ENCODE measurements at places on chromosomes 4 and X. TPM values are rescaled to one million over a fixed set of nuclear protein-coding genes. Genes with fewer than 3 reads are reported as not detected.

- no peak for DNase-seq
Measured at GRCh38 chrX:53939127-53939526, 105.1 kb downstream of the PHF8 start.

- DNase-seq, result no peak
Measured at GRCh38 chr4:179040259-179040658, 1598.0 kb upstream of the AGA start.

TMPRSS11B gene
- not detected for total RNA-seq

DNA sequence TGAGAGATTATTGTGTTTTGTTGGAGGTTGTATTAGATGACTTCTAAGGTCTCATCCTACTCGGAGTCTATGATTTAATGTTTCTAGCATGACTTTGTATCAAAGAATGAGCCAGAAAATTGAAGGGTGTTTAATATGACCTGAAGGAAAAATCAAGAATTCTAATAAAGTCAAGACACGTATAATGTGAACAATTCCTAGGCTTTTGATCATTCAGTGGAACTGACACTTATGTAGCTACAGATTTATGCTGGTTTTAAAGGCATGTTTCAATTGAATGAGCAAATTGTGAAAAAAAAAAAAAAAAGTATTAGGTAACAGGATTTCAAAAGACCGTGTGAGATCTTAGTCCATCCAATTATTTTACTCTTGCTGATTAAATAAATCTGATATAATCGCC lies 64.9 kb downstream of the GRID2 start:
- no peak for DNase-seq

DNA sequence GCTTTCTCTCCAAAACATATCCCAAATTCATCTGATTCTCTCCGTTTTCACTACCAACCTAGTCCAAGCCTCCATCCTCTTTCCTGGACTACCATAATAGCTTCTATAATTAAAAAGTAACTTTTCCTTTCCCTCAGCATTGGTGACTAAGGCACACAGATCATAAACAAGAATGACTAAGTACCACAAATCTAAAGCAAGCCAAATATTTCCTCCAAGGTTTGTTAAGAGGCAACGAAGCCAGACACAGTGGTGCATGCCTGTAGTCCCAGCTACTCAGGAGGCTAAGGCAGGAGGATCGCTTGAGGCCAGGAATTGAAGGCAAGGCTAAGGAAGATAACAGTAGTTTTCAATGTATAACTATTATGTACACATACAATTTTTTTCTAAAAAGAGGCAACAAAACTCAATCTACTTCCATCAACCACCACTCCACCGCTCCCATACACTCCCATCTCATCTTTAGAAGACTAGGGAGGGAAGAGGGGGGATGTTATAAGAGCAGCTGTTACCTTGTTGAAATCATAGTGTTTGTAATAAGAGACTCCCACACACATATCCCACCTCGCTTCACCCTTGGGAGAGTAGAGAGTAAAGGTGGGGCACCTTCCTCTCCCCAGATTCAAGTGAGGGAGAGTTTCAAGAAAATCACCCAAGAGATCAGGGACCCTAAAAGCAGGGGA lies 4.2 kb upstream of the JCHAIN start:
- no peak for DNase-seq

DNA sequence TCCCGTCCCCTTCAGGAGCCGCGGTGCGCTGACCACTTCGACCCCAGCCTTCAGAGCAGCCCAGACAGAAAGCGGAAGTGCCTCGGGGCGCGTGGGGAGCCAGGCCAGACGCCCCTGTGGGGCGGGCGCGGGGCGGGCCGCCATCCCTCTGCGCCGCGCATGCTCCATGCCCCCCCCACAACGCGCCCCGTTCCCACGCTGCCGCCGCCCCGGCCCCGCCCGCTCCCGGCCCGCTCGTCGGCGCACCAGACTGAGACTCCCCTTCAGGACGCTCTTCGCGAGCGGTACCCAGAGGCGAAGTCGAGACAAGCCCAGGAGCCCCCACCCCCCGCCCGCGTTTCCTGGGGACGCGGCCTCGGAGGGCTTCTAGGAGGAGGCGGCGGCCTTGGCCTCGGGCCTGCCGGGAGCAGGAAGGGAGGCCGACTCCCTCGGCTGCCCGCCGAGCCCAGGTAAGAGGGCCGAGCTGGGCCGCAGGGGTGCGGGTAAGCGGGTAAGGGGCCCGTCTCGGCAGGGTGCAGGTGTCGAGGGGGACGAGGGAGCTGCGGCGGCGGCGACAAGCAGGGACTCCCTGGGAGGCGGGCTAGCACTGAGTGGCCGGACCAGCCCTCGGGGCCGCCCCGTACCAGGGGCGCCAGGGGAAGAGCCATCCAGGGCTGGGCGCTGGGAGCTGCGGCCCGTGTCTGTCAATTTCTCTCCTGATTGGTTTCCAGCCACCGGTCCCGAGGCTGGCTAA lies at the start of gene ZFP92:
ZFP92 (plus strand) TSS at position 218 of the 733 bp plus-strand sequence. CDS start 6,851 bp downstream, outside the sequence.
- DNase-seq, result peak; percentile 38

- DNase-seq, result no peak
Measured at GRCh38 chr4:163562496-163562895, 68.0 kb downstream of the TMA16 start.

ARX gene
- total RNA-seq, result not detected

- DNase-seq, result no peak
Measured at GRCh38 chr4:87068583-87069021, 133.8 kb downstream of the AFF1 start.

DNA sequence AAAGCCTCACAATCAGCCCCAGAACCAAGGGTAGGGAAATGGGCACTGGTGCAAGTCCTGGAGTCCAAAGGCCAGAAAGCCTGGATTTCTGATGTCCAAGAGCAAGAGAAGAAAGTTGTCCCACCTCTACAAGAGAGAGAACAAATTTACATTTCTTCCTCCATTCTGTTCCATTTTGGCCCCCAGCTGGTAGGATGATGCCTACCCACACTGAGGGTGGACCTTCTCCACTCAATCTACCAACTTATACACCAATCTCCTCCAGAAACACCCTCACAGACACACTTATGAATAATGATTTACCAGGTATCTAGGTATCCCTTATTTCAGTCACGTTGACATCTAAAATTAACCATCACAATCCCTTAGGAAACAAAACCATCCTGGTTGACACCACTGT lies 367.8 kb upstream of the GRIA3 start:
- no peak for DNase-seq

DNA sequence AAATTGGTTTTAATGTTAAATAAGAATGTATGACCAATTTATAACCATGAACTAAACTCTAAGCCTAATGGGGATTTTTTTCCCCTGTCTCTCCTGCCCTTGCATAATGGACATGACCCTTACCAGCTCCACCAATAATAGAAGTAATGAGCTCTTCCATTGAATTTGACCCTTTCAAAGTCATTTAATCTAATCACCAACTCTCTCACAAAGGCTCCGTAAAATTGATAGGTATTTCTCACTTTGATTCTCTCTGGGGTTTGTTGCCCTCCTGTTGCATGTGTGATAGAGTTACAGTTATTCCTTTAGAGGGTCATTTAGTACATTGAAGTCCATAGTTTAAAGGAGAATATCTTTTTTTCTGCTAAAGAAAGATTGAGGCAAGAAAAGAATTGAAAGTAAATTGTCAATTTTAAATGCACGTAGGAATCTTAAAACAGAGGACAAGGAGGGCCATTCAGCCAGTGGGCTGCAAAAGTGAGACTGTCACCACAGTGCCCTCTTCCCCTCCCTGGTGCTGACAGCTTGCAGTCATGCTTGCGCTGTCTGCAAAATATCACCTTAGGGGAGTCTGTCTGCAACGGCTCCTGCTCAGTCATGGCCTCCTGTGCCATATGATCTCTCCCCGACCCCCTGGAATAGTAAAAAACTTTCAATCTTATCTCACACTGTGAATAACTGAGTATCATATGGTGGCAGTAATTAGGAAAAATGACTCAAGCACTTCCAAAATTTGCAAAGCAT lies 307.5 kb upstream of the GNPDA2 start:
- peak; percentile 22 for DNase-seq

CENPVL2 gene
- not detected for total RNA-seq

DNA sequence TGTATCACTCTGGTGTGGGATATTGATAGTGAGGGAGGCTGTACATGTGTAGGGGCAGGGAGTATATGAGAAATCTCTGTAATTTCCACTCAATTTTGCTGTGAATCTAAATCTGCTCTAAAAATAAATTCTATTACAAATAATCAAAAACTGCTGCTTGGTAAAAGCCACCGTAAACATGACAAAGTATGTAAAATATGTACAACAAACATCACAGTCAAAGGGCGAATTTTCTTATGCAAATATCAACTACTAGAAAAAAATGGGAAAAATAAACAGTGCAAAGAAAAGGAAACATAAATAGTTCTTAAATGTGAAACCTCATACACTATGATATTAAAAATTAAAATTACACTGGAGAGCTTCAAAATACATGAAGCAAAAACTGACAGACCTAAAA lies 105.1 kb upstream of the DCLK2 start:
- no peak for DNase-seq

GRPEL1 gene
- total RNA-seq, result 58.2 TPM

NDNF gene
- total RNA-seq, result 6.8 TPM

GRCh38 chrX:72604112-72604511 lies 31.5 kb upstream of the HDAC8 start:
- DNase-seq, result no peak

DNA sequence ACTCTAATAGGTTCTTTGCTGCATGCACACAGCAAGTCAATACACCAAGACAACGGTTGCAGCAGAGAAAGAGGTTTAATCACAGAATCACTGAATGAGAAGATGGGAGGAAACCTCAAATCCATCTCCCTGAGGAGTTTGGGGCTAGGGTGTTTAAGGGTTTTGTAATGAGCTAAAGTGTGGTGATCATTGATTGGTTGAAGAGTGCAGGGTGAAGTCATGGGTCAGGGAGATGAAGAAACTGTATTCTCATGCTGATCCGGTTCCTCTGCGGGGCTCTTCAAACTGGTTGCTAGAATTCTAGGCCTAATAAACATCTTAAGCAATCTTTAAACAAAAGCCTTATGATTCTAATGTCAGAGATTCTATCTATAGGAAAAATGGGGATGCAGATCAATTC lies 432.5 kb upstream of the FAM47C start:
- no peak for DNase-seq

VCX3A gene
- not detected for total RNA-seq

- DNase-seq, result no peak
Measured at GRCh38 chrX:65575022-65575421, 40.4 kb upstream of the LAS1L start.

DNA sequence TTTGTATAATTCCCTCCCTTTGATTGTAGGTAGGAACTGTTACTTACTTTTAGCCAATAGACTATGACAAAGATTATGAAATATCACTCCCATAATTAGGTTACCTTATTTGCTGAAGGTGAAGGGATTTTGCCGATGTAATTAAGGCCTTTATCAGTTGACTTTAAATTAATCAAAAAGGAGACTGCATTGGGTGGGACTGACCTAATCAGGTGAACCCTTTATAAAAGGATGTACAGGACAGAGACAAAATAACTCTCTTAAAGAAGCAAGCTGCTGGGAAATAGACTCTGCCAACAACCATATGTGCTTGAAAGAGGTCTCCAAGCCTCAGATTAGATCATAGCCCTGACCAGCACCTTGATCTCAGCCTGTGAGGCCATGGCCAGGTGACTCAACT lies 167.6 kb downstream of the SOX3 start:
- DNase-seq, result no peak

SLC6A14 gene
- not detected for total RNA-seq

UCP1 gene
- total RNA-seq, result not detected

DNA sequence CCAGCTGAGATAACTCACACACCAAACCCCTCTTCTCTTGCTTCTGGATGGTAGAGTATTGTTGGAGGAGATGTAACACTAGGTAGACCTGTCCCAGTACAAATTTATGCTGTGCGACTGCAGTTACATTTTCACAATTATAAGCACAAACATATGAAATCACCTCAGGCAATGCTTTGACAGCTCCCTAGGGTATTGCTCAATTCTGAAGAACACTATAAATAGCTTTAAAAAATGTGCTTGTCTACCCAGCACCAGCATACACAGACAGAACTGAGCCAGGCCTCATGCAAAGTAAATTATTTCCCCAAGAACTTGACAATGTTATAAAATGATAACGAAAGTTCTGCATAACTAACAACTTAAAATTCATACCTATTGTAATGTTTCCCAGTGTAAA lies 1999.1 kb upstream of the ADGRL3 start:
- no peak for DNase-seq

- DNase-seq, result no peak
Measured at GRCh38 chrX:31260351-31260750, 188.5 kb upstream of the FTHL17 start.

DNA sequence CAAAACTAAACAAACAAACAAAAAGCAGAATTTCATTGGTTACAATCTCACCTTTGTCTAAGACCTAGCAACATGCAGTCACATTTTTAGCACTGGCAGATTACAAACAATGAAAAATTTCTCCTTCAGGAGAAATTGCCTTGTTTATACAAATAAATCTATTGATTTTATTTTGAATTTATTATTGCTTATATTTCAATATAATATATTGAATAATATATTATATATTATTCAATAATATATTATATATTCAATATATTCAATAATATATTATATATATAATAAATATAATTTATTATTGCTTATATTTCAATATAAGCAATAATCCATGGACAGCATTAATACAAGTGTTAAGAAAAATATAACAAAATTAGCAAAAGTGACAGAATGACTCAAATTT lies 131.7 kb downstream of the ADGRA3 start:
- no peak for DNase-seq

- DNase-seq, result no peak
Measured at GRCh38 chr4:40682290-40683101, 52.8 kb upstream of the RBM47 start.

- DNase-seq, result no peak
Measured at GRCh38 chr4:120613778-120614177, 308.7 kb downstream of the PRDM5 start.

GLUD2 gene
- 1.5 TPM for total RNA-seq

GRCh38 chr4:54937501-54937900 lies 187.9 kb downstream of the KDR start:
- DNase-seq, result no peak

GRCh38 chr4:176758323-176758722 lies 34.4 kb downstream of the VEGFC start:
- DNase-seq, result no peak

- DNase-seq, result peak; percentile 38
Measured at GRCh38 chrX:19578956-19579355, 63.6 kb upstream of the MAP3K15 start.

- no peak for DNase-seq
Measured at GRCh38 chr4:134028421-134028820, 173.2 kb downstream of the PABPC4L start.

TCEAL7 gene
- total RNA-seq, result 2.6 TPM

CD40LG gene
- total RNA-seq, result not detected

ETDA gene
- total RNA-seq, result not detected

DNA sequence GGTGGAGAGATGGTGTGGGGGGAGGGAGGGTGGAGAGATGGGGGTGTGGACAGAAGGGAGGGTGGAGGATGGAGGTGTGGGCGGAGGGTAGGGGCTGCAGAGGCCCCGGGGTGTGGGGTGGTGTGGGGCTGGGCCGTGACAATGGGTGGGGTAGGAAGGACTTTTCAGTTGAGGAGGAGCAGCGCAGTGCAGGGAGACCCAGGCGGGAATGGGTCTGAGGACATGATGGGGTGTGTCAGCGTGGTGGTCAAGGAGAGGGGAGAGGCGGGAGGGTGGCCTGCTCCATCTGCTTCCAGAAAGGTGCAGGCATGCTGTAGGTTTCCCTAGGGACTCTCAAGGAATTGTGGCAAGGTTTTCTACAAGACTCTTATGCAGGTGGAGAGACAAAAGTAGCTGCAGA lies 48.9 kb downstream of the RGS12 start:
- no peak for DNase-seq
